ENCODE measurements at places on chromosomes 4 and X.

- peak; percentile 22 for DNase-seq
Measured at GRCh38 chr4:84237008-84237407, 262.1 kb downstream of the NKX6-1 start.

- no peak for DNase-seq
Measured at GRCh38 chrX:134692233-134692632, 34.0 kb upstream of the PLAC1 start.

DNA sequence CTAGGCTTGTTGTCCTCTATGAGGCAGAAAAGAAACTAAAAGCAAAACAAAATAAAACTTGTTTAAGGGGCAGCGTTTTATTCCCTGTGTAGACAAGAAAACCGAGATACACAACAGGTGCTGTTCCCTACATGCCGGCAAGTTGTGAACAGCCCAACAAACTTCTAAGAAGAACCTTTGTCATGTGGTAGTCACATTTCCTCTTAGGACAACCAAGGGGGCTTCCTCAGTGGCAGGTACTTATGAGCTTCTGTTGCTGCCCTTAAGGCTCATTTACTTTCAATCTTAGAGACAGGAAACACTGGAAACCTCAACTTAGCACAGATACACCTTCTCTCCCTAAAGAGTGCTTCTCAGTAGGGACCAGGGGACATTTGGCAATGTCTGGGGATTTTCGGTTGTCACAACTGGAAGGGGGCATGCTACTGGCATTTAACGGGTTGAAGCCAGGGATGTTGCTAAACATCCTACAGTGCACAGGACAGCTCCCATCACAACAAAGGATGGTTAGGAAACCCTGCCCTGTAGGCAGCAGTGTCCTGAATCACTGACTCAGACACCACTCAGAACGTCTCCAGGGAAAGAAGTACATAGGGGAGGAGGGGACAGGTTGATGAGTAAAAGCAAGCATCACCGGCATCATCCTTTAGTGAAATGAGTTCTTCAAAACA, 111.0 kb downstream of the ASB9 start:
- no peak for DNase-seq

GRCh38 chrX:151870602-151871001, 42.1 kb upstream of the MAGEA4 start:
- DNase-seq: peak; percentile 88

DNA sequence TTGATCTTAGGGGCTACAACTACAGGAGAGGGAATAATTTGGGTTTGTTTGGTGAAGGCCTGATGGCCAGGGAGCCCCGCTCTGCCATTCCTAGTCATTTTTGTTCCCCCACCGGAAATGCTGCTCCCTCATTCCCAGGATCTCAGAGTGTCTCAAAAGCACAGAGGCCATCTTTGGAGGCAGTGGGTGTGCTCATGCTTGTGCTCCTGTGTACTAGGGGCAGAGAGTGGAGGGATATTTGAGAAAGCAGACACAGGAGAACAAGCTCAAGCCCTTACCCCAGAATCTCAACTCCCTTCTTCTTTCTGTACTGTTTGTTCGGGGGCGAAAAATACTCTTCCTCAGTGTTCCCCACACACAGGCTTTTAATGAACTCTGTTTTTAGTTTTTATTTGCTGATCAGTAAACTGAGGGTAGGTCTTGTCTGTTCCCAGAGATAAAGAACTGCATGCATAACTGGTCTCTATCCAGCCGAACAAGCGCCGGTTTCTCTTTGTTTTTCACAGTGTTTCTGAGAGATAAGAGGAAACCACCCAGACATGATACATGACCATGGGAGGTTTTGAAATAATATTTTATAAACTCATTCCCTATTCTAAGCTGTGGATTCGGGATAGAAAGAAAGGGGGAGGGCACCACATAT, 32.9 kb upstream of the XK start:
- DNase-seq: no peak

GRCh38 chrX:24253469-24253868, 60.4 kb downstream of the SUPT20HL2 start:
- DNase-seq: no peak

DNA sequence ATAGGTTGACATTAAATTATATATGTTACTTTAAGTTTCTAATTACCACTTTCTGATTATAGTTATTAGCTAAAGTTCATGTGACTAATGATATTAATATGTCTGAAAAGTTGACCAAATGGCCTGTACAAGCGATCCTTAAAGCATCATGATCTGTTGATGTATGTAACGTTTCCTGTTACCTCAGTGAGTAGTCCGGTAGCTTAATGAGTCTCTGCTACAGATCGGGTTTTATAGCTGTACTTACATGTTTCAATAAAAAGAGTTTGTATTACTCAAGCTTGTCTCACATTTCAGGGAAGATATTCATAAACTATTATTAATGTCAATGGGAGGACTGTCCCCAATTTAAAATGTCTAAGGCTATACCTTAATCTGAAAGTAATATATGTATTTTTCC, 246.3 kb downstream of the PPP3CA start:
- DNase-seq: no peak

- DNase-seq: no peak
Measured at GRCh38 chr4:114539985-114540384, 58.6 kb upstream of the UGT8 start.

GRCh38 chr4:39085891-39086290, 23.9 kb downstream of the KLHL5 start:
- peak; percentile 51 for DNase-seq

DNA sequence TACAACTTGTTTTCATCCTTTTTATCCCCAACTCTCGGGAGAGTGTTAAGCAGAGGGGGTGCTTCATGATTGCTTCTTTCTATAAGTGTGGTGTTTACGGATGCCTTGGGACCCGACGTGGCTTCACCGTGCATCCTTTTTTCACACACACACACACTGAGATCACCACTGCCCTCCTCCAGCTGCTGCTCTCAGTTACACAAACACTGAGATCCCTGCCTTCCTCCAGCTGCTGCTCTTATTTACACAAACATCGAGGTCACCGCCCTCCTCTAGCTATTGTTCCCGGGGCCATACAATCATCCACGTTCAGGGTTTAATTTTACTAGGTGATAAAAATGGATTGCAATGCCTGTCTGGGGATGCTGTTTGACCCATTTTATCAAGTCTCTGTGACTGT, 155.4 kb upstream of the FAM9B start:
- DNase-seq: no peak

DNA sequence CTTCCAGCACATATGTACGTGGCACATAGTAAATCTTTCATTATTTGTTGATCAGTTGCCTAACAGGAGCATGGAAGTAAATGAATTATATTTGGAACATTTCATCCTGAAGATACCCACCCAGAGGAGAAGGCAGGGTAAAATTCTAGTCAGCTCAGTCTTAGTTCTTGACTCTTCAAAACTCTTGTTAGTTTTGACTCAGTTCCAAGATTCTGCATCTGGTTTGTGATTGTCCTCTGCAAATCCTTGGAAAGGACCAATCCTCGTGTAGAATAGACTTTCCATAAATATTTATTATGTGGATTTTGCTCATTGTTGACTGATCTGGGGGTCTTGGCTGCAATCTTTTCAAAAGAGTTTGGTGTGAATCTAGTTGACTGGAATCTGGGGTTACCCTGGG, 257.5 kb upstream of the FAT1 start:
- peak; percentile 50 for DNase-seq

DNA sequence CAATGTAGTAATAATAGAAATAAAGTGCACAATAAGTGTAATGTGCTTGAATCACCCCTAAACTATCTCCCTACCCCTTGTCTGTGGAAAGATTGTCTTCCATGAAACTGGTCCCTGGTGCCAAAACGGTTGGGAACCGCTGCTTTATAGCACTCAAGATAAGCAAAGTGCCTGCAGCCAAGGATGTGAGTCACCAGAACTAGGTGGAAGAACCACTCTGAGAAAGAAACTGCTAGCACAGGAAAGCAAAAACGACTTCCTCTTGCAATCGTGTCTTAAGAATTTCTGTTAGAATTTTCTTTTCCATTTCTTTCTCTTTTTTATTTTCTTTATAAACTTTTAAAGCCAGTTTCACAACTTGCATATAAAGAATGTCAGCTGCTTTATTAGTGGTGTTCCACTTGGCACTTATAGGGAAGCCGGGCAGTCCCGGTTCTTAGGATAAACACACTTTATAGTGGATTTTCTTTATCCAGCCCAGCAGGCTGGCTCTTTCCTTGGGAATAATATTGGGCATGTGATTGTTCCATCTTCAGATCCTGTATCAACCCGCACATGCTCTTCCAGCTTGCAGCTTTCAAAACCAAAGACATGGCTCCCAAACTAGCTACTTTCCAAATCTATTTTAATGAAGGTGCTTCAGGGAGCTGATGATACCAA, 32.3 kb upstream of the CXCL8 start:
- peak; percentile 80 for DNase-seq

DNA sequence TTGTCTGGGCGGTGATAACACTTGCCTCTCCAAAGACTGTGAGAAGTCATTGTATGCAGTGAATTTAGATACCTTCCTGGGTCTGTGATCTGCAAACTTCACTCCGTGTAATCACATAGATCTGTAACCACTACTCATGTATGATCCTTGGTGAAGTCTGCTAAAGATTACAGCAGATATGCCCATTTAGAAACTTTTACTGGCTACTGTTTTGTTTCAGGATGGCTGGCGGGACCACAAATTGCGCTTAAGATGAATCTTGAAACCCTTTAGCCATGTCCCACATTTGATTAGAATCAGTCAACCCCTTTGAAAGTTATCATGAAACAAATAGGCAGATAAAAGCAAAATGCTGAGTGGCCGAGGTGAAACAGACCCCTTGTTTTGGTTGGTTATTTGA, 126.5 kb upstream of the SCML1 start:
- DNase-seq: no peak

All from fibroblast of skin of scalp (primary cell).